ENCODE measurements at places on chromosomes 7 and 10.

DNA sequence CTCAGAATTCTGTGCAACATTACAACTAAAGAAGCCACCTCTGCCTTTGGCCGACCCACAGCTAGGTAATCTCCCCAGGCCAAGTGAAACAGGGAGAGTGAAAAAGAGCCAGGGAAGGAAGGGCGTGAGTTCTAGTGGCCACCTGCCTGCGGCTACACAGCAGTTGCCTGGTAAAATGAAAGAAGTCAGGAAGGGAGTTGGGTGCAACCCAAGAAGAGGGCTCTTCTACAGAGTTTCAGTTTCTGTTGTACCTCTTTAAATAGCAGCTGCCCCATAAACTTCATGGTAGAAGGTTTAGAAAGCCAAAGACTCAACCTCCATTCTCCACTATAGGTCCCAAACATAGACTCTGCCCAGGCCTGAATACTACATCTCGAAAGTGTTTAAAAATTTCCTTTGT lies 76.2 kb upstream of the TMEM168 start:
- no peak for DNase-seq

DNA sequence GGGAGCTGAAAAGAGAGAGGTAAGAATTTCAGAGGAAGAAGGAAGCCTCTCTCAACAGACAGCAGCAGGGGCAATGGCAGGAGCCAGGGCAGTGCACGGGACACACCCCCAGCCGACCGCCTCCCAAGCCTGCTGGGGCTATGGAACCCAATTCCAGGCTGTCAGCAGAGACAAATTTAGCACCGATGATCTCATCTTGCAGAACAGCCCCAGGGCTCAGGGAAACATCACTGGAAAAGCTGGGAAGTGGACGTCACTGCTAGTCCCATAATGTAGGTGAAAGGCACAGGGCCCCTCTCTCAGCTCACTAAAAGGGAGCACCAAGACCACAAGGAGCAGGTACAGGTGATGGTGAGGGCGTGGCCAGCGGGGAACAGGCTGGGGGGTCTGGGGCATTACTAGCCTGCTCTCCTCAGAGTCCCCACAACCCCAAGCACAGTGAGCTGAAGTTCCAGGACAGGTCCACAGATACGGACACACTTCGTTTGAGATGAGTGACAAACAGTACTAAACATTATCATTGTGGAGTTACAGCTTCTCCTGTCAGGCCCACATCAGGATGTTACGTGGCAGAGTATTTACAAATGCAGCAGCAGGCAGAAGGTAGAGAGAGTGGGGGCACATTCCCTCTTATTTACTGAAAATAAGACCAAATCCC lies 103.7 kb downstream of the PLXNA4 start:
- no peak for DNase-seq

GRCh38 chr7:32161708-32162107 lies 91.5 kb upstream of the PDE1C start:
- DNase-seq: no peak

DNA sequence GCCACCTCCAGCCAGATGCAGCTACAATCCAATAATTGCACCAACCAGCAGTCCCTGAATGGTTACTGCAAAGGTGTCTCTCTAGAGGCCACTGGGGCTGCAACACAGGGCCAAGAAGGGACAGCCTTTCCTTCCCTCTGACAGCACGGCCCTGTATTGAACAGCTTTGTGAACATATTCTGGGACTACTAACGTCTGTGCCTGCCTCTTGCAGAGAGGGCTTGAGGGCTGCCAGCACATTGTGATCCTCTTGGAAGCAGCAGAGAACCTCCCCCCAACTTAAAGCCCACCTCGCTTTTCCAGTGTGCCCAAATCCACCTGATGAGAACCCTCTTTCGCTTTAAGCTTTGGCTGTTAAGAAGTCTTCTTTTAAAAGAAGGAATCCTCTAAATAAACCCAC lies 415.9 kb downstream of the RPS24 start:
- no peak for DNase-seq

GRCh38 chr7:54785261-54785660 lies 26.2 kb upstream of the SEC61G start:
- no peak for DNase-seq

- no peak for DNase-seq
These were observed 81.6 kb downstream of the RSU1 start for GRCh38 chr10:16735671-16736070.

GRCh38 chr7:90678986-90679385 lies 82.9 kb downstream of the CDK14 start:
- DNase-seq: no peak

DNA sequence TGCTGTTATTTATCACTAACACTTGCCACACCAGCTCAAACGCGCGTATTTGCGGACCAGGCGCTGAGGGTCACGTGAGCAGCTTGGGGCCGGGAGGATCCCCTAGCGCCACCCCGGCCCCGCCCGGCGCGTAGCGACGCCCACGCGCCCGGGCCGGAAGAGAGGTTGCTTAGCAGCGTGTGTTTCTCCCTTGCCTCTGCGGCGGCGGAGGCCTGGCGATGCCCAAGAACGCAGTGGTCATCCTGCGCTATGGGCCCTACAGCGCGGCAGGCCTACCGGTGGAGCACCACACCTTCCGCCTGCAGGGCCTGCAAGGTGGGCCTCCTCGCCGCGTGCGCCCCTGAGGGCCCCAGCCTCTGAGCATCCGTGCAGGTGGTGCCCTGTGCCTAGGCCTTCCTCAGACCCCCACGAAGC lies at the start of gene C10orf53:
Gene C10orf53 (plus strand): TSS at position 172 of the 414 bp plus-strand sequence. CDS start 47 bp downstream, at position 219.
- peak; percentile 28 for DNase-seq

GRCh38 chr7:149719050-149719899 lies 54.1 kb downstream of the ZNF467 start:
- no peak for DNase-seq

- no peak for DNase-seq
These were observed 399.7 kb downstream of the REEP3 start for GRCh38 chr10:63920926-63921325.

DNA sequence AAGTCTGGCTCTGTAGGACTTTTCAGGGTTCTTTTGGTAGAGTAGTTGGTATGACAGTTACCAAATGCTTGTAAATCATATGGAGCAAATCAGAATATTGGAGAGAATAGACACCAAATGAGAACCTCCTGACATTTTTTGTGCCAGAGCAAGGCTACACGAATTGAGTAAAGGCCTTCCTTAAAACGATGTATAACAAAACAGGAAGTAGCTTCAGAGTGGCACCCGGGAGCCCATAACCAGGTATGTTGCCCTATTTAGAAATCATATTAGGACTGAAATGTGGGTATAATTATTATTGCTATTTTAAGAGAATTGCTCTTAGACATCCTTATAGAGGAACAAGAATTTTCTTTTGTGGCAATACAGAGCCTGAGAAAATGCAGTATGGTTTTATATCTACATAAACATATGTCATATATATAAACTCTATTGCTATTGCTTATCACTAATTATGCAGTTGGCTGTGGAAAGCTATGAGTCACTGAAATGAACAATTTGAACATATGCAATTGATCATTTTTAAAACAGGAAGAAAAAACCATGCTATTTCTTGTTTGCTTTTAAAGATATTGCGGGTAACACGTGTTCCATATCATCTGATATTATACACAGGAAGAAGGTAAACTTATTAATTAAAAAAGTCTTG lies 197.4 kb upstream of the MTPN start:
- DNase-seq: no peak

- DNase-seq: no peak
These were observed 618 bp upstream of the RELN start for GRCh38 chr7:103989785-103990767.

- DNase-seq: no peak
These were observed 58.1 kb downstream of the PAX2 start for GRCh38 chr10:100803492-100803891.

DNA sequence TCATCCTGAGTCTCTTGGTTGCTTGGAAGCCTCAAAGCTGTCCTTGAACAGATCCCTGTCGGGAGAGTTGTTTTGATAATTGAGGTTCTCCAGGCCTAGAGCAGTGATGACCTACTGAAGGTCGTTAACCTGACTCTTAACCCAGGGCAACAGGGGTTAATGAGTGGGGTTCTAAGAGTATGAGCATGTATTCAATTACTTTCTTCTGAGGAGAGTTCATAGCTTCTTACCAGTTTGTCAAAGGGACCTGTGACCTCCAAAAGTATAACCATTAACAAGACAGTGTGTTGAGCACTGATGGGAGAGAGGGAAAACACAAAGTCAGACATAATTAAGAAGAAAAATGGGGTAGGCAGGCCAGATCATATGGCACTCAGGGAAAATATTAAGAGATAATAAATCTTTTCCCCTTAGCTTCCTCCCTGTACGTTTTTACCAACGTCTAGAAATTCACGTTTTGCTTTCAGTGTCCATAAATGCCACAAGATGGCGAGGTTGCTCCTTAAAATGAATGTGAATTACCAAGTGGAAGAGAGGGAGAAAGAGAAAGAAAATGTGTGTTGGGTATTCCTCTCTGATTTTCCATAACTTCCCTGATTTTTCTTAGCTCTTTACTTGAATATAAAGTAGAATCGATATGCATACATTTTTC lies 97.6 kb downstream of the SUGCT start:
- no peak for DNase-seq

GRCh38 chr7:139648391-139648861 lies 124.9 kb downstream of the CLEC2L start:
- no peak for DNase-seq

- no peak for DNase-seq
These were observed 998.2 kb downstream of the REEP3 start for GRCh38 chr10:64519427-64519826.

- no peak for DNase-seq
These were observed 21.9 kb downstream of the NAPEPLD start for GRCh38 chr7:103127006-103127405.

GRCh38 chr10:79275431-79275851 lies 71.8 kb upstream of the PPIF start:
- DNase-seq: no peak

- no peak for DNase-seq
These were observed 259.8 kb upstream of the TCERG1L start for GRCh38 chr10:131571346-131571745.

- DNase-seq: no peak
These were observed 205.3 kb upstream of the HABP2 start for GRCh38 chr10:113347508-113347907.

DNA sequence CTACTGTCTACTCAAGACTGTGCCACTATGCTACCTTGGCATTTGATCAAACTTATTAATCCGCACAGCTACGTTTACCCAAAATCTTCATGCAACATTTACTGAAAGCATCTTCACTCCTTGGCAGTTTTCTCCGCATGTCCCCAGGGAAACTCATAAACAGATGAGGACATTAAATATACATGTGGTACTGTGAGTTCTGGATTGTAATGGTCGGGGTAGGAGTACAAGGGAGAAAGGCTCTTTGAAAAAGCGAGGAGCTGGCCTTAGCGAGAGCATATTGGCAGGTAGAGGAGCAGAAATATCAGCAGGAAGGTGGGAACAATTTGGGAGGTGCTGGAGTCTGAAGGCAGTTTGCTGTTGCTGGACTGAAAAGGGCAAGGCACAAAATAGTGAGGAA lies 107.1 kb upstream of the NOBOX start:
- no peak for DNase-seq

- no peak for DNase-seq
These were observed 124.7 kb downstream of the CUBN start for GRCh38 chr10:17004801-17005380.

- DNase-seq: no peak
These were observed 316.6 kb downstream of the GFRA1 start for GRCh38 chr10:115956225-115957011.

DNA sequence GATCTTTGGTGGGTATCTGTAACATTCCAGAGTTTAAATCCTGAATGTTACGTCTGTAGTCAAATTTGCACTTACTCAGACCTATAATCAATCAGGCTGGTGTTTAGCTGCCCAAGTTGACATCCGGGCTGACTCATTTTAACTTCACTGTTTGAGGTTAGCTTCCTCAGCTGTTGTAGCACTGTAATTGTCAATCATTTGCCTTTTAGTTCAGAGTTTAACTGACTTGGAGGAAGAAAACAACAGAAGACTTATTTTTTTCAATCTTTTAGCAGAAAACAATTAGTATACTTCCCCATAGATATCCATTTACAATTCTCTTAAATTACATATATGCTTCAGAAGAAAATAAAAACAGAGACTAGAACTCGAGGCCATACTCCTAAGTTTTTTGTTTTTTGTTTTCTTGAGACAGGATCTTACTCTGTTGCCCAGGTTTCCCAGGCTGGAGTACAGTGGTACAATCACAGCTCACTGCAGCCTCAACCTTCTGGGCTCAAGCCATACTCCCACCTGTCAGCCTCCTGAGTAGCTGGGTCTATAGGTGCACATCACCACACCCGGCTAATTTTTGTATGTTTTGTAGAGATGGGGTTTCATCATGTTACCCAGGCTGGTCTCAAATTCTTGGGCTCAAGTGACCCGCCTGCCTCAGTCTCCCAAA lies 38.5 kb upstream of the LRRC17 start:
- peak; percentile 60 for DNase-seq

DNA sequence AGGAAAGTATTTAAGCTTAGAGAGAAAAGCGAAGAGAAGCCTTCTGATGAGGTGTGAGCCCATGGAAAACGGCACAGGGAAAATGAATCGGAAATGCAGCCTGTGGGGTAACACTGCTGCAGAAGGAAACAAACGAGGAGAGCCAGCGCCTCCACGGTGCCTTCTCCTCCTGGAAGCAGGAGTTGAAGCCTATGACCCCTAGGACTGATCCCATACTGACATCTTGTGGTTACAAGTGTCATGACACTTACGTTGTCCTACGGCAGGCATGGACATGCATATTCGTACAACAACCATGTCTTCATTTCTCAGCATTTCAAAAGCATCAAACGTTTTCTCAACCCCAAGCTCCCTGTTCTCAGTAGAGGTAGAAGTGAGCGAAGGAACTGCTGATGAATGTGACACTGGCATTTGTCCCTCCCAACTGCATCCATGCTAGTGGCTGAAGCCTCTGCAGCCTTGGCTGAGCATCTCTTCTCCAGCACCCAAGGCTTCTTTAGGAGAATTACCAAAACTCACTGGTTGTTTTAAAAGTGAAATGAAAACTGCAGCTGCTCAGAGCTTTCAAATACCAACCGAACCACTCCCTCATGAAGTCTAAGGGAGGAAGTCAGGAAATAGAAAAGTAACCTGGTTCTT lies 160.2 kb downstream of the JAZF1 start:
- DNase-seq: peak; percentile 31

GRCh38 chr10:88147000-88147798 lies 283.8 kb downstream of the PTEN start:
- DNase-seq: no peak

DNA sequence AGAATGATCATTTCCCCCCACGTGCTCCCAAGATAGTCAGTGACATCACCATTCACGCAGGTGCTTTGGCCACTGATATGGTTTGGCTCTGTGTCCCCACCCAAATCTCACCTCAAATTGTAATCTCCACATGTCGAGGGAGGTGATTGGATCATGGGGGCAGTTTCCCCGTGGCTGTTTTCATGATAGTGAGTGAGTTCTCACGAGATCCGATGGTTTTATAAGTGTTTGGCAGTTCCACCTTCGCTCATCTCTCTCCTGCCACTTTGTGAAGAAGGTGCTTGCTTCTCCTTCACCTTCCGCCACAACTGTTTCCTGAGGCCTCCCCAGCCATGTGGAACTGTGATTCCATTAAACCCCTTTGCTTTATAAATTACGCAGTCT lies 205.4 kb upstream of the SH2B2 start:
- no peak for DNase-seq

All from activated CD4-positive, alpha-beta memory T cell treated with anti-CD3 and anti-CD28 coated beads, Interleukin-2, amount 10 ng/mL, durations not matched to agents 7 days and 5 days (primary cell).